Cerebellar nuclear complex (tissue), 1 donor: ENCODE measurements at places on chromosomes 13 and 19.

DNA sequence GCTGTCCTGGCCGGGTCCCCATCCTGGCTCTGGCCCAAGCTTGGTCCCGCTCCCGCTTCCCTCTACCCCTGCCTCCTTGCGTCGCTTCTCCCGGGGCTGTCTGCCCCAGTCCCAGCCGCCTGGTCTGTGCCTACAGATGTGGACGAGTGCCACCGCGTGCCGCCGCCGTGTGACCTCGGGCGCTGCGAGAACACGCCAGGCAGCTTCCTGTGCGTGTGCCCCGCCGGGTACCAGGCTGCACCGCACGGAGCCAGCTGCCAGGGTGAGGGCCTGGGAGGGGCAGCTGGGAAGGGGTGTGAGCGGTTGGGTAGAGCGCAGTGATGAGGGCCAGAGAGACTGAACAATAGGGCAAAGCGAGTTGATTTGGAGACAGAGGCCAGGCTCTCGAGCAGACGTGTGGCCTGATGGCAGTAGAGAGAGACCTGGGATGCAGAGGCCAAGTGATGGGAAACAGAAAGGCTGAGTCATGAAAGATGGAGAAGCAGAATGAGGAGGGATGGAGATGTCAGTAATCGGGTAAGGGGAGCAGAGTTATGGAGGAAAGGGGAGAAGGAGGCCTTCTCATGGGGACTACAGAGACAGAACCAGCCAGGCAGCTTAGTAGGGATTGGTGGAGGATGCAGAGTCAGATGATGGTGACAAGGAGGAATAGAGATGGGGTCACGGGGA lies 9.4 kb downstream of the LTBP4 start:
- DNase-seq = no peak

DNA sequence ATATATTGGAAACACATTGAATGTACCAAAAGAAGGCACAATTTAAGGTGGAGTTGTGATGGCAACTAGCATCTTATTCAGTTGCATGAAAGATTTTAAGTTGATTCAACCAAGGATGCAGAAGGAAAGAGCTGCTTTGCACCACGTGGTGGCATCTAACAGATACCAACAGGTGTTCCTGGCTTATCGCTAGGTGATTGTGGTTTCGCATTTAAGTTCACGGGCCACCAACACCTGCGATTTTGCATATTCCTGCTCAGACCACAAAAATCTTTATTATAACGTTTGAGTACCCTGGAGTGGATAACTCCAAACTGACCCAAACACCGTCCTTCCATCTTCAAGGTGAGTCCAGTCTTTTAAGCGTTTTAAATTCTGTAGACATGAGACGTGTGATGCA lies 45.3 kb downstream of the RGCC start:
- no peak for DNase-seq

- DNase-seq = no peak
Measured at GRCh38 chr13:47114030-47114429, 217.2 kb upstream of the HTR2A start.

DNA sequence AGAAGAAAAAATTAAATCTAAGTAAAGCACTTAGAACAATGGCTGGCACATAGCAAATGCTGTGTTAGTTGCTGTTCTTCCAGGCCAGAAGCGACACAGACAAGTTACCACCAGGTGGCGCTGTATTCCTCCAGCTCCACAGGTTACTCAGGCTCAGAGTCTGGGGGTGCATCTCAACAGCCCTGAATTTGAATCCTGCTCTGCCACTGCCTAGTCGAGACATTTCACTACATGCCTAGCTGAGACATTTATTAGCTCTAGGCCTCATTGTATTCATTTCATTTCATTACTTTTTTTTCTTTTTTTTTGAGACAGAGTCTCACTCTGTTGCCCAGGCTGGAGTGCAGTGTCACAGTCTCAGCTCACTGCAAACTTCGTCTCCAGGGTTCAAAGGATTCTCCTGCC lies 16.4 kb upstream of the CYP2B6 start:
- no peak for DNase-seq

GRCh38 chr19:28427376-28428083 lies 785.4 kb downstream of the UQCRFS1 start:
- no peak for DNase-seq

DNA sequence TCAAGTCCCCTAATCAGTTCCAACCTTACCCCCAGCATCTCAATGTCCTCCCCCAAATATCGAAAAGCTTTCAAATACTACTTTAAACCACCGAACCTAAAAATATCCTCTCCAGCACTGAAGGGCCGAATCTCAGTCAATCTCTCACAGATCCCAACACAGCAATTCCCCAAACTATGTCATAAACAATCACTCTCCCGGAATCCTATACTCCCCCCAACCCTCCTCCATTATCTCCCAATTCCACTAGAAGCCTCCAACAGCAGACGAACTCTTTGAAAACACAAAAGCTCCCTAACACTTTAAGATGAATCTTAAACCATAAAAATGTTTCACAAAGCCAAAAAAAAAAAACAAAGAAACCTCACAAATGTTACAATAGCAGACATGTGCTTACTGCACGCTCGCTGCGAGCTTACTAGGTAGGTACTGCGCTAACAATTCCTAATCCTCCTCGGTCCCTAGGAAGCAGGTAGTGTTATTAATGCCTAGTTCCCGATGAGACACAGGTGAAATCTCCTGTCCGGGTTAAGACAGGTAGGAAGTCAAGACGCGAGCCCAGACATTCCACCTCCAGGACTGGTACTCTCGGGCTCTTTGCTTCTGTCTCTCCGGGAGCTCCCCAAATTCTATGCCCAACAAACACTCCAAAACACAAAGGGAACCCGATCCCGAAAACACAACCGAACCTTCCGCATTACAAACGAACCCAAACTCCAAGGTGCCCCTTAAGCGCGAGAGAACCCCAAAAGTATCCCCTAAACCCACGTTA lies 14.2 kb downstream of the FBXO46 start:
- no peak for DNase-seq

GRCh38 chr13:38348861-38349389 lies 726 bp upstream of the UFM1 start:
- DNase-seq = no peak

DNA sequence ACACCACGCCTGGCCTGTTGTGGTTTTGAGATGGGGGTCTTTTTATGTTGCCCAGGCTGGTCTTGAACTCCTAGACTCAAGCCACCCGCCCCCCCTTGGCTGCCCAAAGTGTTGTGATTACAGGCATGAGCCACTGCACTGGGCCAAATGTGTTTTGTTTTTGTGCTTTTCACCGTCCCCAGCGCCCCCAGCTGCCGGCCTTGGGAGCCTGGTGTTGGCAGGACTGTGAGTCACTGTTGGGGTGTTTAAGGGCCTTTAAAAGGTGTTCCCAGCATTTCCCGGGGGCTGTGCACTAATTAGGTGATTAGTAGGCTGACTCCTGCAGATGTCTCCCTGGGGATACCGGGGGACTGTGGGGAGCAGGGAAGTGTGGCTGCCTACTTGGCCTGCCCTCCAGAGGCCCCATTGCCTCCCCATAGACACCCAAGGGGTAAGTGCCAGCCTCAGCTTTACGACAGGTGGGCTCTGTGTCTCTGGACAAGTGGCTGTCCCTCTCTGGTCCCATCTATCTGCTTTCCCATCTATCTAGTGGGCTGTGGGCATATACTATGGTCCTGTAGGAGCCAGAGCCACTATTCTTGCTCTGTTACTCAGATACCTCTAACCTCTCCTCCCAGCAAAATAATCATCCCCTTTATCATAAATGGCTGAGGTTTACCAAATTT lies 11.8 kb upstream of the TLE5 start:
- DNase-seq = no peak

DNA sequence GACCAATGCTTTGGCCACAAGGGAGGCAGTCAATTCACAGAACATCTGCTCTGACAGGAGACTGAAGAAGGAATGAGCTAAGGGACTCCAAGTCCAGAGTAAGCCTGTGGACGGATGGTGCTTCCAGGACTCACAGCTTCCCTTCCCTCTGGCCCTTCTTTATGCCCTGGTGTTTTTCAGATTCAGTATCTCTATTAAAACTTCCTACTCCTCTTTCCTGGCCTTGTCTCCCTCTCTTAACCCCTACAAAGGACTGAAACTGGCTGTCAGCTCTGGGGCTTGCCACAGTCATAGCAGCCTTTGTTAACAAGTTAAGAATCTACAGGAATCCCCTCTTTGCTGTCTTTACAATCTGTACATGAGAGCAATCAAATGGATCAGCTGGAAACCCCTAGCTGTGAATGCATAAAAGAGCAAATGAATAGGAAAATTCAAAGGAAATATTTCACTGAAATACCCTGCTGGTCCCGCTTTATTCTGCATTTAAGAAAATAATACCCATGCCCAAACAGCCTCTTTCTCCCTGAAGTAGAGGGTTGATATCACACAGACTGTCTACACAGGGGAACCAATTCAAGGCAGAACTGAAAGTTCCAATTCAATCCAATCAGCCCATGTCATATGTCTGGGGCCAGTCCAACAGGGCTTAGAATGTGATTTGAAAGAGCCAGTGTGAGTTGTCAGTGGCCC lies 192.3 kb downstream of the MZT1 start:
- no peak for DNase-seq

- DNase-seq = no peak
Measured at GRCh38 chr13:29582171-29582570, 13.3 kb downstream of the SLC7A1 start.

GRCh38 chr13:72505376-72505775 lies 222.1 kb downstream of the MZT1 start:
- no peak for DNase-seq

- no peak for DNase-seq
Measured at GRCh38 chr13:97559981-97560380, 126.0 kb downstream of the RAP2A start.

- DNase-seq = no peak
Measured at GRCh38 chr13:63438951-63439350, 2023.3 kb upstream of the PCDH20 start.

DNA sequence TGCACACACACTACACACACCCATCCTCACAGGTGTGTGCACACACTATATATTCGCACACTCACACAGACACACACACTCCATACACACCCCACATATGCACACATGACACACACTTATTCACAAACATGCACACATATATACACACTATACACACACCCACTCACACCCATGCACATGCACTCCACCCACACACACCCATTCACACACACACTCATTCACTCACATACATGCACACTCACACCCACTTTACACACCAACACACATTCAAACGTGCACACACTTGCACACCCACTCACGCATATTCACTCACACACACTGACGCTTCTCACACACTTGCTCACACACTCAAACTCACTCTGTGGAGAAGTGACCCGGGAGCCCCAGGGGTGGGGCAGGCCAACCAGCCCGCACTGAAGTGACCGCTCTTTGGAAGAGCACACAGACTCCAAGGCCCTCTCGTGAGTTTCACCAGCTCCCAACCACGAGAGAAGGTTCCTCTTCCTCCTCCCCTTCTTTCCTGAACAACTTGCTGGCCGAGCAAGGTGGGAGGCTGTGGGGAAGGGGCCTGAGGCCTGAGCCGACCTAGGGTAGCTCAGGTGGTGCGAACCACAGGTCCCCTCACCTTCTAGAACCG lies 86.1 kb upstream of the TM9SF2 start:
- no peak for DNase-seq

- DNase-seq = no peak
Measured at GRCh38 chr13:96850538-96851145, 143.6 kb downstream of the OXGR1 start.

GRCh38 chr13:91652404-91653301 lies 254.2 kb downstream of the GPC5 start:
- DNase-seq = no peak

DNA sequence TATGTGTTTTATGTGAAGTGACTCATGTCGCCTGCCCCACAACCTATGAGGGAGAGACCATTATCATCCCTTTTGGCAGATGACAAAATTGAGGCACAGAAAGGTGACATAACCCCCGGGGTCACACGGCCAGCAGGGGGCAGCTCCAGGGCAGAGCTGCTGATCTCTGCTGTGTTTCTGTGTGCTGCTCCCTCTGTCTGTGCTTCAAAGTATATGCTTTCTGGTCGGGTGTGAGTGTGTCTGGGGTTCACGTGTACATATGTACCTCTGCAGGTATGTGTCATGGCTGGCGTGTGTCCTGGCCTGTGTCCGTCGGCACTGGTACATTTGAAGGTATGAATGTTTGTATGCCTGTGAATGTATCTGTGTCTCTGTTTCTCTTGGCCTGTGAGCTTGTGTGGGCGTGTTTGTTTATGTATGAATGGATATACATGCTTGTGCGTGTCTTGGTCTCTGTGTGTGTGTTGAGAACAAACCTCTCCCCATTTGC lies 7.1 kb downstream of the LIPE start:
- no peak for DNase-seq

DNA sequence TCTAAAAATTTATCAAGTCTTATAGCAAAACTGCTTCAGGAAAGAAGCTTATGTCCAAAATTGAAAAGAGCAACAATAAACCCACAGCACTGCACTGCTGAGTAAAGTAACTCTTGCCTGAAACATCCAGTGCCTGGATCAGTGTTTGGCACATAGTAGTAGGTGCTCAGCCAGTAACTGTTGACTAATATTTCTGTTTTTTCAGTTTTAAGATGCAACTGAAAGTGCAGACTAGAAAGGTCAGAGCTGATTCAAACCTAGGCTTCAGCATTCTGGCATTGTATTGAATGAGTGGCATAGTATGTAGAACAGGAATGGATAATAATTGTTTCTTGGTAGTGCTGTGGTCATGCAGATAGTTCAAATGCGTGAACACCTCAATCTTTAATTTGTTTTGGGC lies 67.6 kb downstream of the UBL3 start:
- no peak for DNase-seq

- no peak for DNase-seq
Measured at GRCh38 chr13:70424428-70424827, 316.2 kb upstream of the KLHL1 start.

- DNase-seq = no peak
Measured at GRCh38 chr13:30593001-30593400, 24.7 kb upstream of the USPL1 start.

DNA sequence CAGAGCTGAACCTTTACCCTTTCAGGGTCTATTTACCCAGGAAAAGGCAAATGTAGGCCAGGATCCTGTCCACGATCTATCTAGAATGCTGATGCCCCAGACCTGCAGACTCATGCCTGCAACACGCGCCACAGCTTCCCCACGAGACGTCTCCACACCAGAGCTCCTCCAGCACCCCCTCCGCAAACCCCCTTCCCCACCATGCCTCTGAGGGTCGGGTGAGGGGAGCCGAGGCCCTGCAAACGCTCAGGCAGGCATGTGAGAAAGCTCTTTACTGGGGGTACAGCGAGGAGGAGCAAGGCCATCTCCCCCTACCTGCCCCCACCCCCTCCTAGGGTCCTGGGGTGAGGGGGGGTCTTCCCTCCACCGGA lies 8.9 kb downstream of the DYRK1B start:
- DNase-seq = no peak

GRCh38 chr19:54795758-54796157 lies 7.7 kb upstream of the KIR2DL4 start:
- no peak for DNase-seq

DNA sequence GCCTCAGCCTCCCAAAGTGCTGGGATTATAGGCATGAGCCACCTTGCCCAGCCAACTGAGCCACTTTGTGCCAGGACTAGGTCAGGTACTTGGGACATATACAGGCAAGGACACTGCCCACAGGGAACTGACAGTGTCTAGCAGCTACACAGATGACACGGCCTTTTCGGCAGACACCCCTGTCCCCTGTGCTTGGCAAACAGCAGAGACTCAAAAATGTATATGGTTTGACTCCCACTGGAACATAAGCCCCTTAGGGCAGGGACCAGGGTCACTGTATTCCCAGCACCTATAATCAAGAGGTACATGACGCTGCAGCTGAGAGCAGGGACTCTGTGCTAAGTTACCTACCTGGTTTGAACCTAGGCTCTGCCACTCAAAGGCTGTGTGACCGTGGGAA lies 16.8 kb downstream of the ABCC4 start:
- DNase-seq = no peak
